ENCODE measurements at places on chromosomes 13 and 19.
A peak's percentile ranks its signal among the peaks of the same experiment; 100 is the strongest.

GRCh38 chr19:5023128-5023571 is 54.2 kb downstream of the KDM4B start:
- ATAC-seq = no peak

GRCh38 chr13:23999424-23999823 is 102.1 kb upstream of the C1QTNF9B start:
- no peak for ATAC-seq

DNA sequence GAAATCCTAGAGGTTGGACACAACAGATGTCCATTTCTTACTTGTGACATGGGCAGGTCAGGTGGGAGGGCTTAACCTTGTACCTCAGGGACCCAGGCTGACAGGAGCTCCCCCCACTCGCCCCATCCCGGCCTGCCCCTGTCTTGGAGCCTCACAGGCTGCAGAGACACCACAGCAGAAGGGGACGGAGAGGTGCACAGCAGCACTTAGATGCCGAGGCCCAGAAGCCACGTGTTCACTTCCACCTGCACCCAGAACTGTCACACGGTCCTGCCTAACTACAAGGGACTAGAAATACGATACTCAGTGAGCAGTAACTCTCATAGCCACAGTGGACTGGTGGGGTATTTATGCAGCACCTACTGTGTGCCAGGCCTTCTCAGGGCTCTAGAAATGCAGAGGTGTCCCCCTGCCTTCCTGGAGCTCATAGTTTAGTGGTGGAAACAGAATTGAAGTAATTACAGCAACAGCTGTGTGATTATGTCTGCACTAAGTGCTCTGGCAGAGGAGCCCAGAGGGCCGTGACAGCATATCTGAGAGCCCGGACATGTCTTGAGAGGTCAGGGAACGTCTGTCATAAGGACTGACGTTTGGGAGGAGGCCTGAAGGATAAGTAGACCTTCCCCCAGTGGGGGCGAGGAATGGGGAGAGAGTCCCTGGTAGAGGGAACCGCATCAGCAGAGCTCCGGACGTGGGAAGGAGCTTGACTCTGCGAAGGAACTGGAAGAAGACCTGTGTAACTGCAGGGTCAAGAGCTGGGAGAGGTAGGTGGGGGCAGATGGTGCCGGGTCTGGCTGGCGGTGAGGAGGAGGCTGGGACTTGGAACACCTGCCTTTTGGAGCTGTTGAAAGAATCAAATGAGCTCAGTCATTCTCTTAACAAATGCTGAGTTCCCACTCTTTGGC is 130.0 kb downstream of the SIPA1L3 start:
- no peak for ATAC-seq

DNA sequence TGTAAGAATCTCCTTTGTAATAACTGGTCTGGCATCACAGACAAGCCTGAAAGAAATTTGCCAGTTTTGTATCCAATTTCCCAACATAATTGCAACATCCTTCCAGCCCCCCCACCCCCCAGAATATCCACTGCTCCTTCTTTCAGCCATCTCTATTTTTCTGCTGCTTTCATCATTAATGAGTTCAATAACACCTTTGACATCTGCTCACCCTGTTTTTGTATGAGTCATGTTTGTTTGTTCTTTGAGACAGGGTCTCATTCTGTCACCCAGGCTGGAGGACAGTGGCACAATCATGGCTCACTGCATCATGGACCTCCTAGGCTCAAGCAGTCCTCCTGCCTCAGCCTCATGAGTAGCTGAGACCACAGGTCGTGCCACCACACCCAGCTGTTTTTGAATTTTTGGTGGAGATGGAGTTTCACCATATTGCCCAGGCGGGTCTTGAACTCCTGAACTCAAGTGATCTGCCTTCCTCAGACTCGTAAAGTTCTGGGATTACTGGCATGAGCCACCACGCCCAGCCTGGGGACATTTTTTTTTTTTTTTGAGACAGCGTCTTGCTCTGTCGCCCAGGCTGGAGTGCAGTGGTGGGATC is 7.0 kb upstream of the ZC3H4 start:
- ATAC-seq = no peak

DNA sequence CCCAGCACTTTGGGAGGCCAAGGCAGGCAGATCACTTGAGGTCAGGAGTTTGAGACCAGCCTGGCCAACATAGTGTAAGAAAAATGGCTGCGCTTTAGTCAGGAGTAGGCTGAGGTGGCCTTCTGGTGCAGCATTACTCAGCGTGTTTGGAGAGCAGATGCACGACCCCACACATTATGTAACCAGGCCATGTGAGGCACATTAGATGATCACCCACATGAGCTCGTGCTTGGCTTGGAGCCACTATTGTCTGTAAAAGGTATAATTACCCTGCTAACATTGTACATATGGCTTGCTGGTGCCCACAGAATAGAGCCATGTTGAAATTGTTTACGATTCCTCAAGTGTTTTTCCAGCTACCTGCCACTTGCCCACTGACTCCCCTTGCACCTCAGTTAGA is 24.0 kb upstream of the SCEL start:
- ATAC-seq = no peak

DNA sequence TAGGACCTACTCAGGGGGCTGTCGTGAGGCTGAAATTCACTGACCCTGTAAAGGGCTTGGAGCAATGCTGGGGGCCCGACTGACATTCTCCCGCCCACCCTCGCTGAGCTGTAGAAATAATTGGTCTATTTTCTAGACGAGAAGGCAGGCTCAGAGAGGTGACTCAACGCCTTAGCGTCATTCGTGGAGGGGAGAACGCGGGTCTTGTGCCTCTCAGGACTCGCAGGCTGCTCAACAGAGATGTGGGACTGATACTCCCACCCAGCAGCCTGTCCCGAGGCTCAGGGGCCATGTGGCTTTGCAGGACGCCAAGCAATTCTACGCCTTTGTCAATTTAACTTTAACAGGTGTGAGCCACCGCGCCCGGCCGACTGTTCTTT is 23.6 kb upstream of the ASPDH start:
- no peak for ATAC-seq

GRCh38 chr19:10864538-10864899 is 6.8 kb upstream of the CARM1 start:
- peak; percentile 97 for ATAC-seq

DNA sequence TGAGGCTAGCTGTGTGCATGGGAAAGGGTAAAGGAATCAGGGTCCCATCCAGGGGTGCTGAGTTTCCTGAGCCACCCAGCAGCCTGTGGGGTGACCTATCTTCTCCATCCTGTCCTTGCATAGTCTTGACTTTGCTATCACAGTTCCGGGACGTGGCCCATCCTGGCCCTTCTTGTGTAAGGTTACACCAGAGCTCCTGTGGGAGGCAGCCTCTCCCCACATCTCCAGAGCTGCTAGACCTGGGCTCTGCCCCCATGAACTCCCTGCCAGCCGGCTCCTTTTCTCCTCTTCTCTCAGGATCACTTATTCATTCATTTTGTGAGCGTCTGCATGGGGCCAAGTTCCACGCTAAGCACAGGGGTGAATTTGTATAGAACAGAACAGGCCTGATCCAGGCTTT is 238.9 kb downstream of the TSHZ3 start:
- ATAC-seq = no peak

- ATAC-seq = no peak
These were observed 243.8 kb upstream of the MAB21L1 start for GRCh38 chr13:35720290-35720689.

- ATAC-seq = peak; percentile 31
These were observed at the start of gene CYP4F12 for GRCh38 chr19:15672580-15673175. TSS of gene CYP4F12 (plus strand) at chr19:15673087. CDS start at chr19:15673530, 443 bp downstream.

DNA sequence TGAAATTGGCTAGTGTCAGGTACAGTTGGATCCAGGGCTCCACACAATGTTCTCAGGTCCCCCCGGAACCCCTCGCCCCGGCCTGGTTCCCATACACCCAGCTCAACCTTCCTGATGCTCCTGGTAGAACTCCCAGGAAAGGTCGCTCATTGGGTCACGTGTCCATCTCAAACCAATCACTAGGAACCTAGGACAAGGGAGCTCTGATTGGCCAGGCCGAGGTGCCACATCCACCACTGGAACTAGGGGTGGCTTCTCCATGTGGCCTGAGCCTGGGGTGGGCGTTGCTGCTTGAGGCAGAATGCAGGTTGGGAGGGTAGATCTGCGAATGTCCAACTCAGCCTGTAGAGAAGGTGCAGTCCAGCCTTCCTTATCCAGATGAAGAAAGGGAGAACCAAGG is 6.9 kb upstream of the MEF2B start:
- ATAC-seq = no peak

DNA sequence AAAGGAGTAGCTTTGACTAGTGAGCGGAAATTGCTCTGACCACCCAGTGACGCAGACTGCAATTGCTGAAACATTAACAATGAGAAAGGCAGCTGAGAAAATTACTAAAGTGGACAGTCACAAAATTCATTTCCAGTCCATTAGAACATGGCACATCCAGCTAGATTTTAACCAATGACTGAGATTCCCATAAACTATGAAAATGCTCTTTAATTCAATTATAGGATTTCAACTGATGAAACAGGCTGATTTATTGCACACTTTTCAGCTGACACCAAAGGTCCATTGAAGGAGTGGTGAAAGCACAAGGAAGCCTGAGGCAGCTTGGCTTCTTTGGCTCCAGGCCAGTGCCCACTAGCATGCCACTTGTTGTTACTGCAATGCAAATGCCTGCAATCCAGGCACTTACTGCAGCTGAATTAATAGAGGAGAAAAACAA is 933.4 kb downstream of the SLITRK6 start:
- ATAC-seq = no peak

GRCh38 chr13:30504081-30504480 is 38.3 kb upstream of the HMGB1 start:
- peak; percentile 51 for ATAC-seq

- no peak for ATAC-seq
These were observed 17.3 kb downstream of the PARP4 start for GRCh38 chr13:24495151-24495729.

GRCh38 chr13:28558567-28558966 is 63.6 kb upstream of the FLT1 start:
- ATAC-seq = no peak

- no peak for ATAC-seq
These were observed 524 bp downstream of the PRKCG start for GRCh38 chr19:53882391-53883050.

DNA sequence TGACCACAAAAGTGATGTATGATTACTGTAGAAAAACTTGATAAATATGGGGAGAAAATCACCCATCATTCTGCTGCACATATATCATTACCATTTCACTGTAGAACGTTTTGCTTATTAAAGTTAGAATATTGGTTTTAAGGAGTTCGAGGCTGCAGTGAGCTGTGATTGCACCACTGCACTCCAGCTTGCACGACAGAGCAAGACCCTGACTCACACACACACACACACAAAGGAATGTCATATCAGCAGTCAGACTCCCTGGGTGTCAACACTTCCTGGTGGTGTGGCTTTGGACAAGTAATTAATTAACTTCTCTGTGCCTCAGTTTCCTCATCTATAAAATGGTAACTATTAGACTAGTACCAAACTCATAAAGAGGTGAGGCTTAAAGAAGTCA is 11.3 kb upstream of the PNMA8A start:
- ATAC-seq = no peak

DNA sequence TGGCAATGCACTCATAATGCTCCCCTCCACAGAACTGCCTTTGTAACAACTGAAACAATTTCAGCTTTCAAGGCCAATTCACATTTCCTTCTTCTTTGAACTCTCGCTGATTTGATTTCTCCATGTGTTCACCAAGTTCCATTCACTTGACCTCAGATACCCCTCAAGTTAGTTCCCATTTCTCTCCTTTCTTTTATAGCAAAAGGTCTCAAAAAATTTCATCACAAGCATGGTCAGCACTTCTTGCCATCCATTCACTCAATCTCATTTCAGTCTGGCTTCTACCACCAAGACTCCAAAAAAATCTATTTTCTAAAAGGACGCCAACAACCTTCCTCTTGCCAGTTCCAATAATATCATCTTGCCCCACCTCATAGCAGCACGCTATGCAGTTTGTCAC is 135.7 kb downstream of the DIAPH3 start:
- ATAC-seq = no peak

DNA sequence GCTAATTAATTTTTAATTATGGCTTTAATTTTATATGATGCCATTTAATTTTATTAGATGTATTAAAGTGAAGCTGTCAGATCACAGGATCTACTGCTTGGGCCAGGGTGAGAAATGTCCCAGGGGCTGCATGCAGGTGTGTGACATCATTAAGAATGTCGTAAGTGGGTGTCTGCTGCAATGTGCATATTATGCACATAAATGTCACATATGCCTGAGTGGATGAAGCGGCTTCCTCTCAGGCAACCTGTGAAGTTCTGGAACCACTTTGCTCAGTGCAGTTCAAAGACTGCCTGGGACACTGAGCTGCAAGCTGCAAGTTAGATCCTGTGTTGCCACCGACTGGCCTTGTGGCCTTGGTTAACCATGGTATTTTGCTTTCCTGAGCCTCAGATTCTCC is 355.0 kb downstream of the UQCRFS1 start:
- no peak for ATAC-seq

DNA sequence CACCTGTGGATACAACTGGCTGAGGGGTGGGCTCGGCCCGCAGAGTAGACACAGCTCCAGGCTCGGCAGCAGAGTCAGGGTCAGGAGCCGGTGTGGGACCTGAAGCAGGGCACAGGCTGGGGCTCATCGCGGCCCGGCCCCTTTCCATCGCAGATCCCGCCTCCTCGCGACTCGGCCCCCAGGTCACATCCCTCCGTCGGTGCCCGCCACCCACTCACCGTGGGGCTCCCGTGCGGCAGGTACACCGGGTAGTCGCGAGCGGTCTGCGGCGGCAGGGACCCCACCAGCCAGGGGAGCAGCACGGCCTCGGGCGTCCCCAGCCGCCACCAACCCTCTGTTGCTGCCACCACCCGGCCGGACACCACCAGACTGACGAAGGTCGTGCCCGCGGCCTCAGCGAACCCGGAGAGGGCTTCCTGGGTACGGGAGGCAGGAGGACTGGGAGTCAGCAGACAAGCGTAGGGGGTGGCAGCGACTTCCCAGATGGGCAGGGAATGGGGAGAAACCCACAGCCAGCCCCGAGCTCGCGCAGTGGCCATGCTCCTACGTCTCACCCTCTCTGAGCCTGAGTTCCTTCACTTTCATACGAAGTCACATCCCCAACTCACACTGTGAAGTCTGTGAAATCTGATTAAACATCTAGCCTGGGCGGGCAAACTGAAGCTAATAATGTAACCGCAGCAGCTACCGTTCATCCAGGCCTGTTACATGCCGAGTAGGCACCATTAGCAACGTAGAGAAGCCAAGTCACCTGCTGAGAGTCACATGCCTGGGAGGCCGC is 3.7 kb downstream of the FUZ start:
- ATAC-seq = peak; percentile 36

GRCh38 chr13:30088312-30088855 is 219.0 kb downstream of the KATNAL1 start:
- no peak for ATAC-seq

- ATAC-seq = peak; percentile 98
These were observed 45.4 kb downstream of the SMIM24 start for GRCh38 chr19:3434630-3435553.

Data from activated T-helper 17 cell treated with anti-CD3 and anti-CD28 coated beads, Interleukin-2, amount 50 U/mL, for 72 hours (primary cell).